ENCODE measurements at places on chromosomes 16 and 17.

- peak; percentile 19 for DNase-seq
Observed at GRCh38 chr17:67245694-67246402, 852 bp upstream of the HELZ start.

- DNase-seq = peak; percentile 45
Observed at GRCh38 chr17:60079401-60080243, 901 bp upstream of the HEATR6 start.

DNA sequence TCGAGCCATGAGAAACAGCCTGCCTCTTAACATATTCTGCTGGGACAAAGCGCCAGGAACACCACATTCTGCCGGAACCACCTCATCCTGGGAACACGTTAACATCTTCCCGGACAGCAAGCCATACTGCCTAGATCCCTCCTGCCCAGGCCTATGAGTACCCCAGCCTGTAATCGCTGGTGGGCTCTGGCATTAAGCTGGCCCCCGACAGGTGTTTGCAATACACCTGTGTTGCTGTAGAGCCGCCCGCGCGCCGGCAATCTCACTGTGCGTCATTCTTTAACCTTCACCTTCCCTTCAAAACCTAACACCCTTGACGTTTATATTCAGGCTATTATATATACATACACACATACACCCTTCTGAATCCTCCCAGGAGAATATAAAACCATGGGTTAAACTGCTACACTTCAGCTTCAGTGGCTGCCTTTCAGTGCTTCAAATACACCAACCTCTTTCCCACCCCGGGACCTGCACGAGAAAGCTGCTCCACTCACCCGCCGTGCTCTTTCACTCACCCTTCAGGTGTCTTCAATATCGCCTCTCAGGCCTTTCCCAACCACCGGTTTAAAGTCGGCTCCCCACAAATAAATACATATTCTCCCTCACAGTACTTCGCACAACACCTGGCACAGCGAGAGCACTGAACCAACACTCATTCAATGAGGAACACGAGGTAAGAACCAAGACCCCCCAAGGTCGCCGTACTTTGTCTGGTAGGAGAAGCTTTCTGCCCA lies 1.0 kb upstream of the ENDOV start:
- DNase-seq = no peak

DNA sequence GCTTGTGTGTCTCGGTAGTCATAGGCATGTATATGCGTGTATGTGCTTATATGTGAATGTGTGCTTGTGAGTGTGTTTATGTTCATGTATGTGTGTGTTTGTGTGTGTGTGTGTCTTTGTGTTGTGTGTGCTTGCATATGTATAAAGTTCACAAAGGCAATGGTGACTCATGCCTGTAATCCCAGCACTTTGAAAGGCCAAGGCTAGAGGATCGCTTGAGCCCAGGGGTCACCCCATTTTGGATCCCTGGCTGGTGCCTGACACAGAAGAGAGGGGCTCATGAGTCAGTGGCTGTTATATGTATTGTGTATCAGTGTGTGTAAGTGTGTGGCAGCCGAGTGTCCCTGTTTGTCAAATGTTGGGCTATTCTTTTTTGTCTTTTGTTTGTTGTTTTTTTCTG lies 69.3 kb downstream of the ABCC1 start:
- DNase-seq = no peak

- no peak for DNase-seq
Observed at GRCh38 chr16:779561-779960, 8.6 kb downstream of the RPUSD1 start.

DNA sequence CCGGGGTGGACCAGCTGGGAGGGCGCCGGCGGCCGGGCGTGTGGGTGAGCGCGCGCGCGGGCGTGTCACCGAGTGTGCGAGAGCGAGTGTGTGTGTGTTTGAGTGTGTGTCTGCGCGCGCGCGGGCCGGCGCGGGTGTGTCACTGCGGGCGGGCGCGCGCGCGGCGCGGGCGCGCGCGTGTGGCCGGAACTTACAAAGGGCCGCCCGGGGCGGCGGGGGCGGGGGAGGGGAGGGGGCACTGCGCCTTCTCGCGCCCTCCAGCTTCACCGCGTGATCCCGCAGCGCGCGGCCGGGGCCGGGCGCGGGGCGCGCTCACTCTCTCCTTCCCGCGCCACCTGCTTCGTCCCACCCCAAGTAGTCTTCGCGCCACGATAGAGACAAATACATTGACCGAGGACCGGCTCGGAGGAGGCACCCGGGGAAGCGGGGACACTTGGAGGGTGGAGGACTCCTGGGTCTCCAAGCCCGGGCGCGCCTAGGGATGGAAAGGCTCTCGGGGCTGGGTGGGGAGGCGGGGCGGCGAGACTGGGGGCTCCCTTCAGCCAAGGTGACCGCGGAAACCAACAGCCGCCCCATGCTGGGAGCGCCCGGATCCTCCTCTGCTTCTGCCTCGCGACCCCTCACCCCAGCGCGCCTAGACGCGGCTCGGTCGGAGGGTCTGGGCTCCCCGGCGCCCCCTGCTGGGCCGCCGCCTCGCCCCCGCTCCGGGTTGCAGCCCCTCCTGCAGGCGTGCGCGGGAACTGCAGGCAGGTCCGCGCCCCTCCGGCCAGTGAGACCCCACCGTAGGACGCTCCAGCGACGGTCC lies at the start of gene SRCIN1:
SRCIN1 (minus strand) TSS at position 112 of the 805 bp plus-strand sequence. CDS start 247 bp downstream, outside the sequence.
- DNase-seq = peak; percentile 25

DNA sequence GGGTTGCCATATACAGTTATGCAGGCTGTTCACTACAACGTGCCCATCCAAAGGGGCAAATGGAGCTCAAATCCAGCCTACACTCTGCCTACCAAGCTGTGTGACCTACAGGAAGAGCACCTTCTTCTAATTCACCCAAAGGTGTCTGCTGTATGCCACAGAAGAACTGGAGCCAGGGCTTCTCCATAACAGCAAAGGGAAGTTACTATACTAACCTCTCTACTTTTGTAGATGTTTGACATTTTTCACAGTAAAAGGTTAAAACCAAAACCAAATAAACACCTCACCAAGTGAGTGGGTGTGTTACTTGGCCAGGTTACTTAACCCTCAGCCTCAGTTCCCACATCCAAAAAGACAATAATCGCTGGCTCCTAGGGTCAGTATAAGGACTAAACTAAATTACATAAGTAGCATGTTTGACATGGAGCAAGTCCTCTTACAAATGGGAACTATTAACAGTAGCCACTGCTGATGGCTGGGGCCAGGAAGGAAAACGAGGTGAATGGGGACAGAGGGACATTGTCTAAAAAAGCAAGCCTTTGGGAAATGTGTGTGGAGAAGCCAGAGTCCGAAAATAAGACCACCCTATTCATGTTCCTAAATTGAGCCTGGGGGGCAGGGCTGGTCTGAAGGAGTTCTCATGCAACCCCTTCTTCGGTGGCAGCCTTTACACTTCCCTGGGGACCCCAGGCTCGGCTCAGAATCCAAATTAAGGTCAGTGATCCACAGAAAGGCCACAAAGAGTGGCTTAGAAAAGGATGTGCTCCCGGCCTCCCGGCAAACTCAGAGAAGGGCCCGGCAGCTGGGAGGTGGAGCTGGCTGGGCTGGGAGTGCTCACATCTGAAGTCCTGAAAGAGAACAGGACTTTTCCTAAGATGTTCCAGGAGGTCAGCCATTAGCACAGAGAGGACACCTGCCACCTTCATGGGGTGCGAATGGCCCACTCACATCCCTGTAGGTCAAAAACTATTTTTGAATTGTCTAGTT lies 13.5 kb downstream of the CUEDC1 start:
- no peak for DNase-seq

- no peak for DNase-seq
Observed at GRCh38 chr17:27200476-27200875, 93.4 kb upstream of the WSB1 start.

DNA sequence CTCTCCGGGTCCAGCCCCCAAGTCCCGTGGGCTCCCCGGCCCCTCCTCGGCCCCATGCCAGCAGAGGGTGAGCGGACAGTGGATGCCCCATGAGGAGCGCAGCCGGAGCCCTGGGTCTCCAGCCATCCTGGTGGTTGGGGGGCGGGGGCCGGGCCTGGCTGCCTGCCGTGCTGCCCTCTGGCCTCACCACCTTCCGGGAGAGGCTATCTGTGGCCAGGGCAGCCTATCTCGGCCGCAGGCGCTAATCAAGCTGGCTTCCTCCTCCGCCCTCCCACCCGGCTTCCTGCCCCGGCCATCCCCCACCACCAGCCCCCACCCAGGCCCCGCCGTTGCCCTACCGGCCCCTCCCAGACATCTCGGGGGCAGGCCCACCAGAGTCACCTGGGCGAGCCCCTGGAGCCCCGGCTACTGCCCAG lies 46.8 kb downstream of the ZFPM1 start:
- no peak for DNase-seq

DNA sequence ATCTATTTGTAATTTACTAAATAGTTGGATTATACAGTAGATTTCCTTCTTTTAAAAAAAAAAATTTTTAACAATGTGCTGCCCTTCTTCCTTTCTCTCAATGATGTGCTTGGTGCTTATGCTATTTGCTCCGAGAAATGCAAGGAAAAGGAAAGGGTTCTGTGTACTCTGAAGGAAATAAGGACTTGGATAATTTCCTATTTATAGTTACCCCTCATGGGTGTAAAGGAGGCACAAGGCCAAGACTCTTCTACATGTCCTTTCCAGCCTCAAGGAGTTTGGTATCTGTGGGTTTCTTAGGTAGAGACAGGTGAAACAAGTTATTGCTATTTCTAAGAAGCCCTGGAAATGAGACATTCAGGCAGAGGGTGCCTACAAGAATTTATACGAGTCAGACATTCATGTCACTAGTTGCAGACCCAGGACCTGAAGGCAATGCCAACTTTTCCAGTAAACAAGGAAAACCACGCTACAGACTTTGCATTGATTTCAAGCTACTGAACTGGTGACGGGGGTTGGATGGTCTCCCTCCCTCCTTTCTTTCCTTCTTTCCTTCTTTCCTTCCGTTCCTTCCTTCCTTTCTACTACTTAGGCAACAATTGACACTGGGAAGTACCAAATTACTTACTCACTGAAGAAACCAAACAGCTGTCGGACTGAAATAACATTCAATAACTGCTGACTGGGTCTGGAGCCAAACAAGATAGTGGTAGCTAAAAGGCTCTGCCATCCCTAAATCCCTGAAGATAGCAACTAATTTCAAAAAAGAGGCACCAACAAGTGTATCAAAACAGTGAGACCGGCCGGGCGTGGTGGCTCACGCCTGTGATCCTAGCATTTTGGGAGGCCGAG lies 33.8 kb upstream of the GHDC start:
- DNase-seq = no peak

DNA sequence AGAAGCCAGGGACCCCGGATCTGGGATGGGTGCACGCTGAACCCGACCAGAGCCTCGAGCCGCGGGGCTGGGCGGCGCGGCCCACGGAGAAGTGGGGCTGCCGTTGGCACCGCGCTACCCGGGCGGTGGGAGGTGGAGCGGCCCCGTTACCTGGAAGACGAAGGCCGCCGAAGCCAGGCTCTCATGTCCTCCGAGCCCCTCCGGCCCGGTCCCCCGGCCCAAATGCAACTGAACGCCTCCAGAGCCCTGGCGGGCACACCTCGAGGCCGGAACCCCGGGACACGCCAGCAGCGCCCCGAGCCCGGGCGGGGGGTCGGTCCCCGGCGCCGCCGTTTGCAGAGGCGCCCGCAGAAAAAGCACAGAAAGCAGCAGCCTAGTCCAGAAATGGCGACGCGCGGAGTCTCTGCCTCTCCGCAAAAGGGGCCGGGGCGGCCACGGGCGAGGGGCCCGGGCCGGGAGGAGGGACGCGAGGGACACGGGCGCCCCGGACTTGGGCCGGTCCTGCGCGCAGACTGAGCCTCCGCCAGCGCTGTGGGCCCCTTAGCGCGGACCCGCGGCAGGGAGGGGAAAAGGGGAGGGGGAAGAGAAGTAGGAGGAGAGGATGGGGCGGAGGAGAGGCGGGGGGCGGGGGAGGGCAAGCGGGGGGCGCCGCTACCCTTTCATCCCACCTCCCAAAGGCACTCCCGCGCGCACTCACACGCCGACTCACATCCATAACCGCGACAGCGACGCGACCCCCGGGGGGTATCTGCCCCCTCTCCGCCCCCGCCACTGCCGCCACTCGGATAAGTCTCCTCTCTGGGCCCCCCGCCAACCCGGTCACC lies 1.4 kb downstream of the AXIN2 start:
- peak; percentile 35 for DNase-seq

DNA sequence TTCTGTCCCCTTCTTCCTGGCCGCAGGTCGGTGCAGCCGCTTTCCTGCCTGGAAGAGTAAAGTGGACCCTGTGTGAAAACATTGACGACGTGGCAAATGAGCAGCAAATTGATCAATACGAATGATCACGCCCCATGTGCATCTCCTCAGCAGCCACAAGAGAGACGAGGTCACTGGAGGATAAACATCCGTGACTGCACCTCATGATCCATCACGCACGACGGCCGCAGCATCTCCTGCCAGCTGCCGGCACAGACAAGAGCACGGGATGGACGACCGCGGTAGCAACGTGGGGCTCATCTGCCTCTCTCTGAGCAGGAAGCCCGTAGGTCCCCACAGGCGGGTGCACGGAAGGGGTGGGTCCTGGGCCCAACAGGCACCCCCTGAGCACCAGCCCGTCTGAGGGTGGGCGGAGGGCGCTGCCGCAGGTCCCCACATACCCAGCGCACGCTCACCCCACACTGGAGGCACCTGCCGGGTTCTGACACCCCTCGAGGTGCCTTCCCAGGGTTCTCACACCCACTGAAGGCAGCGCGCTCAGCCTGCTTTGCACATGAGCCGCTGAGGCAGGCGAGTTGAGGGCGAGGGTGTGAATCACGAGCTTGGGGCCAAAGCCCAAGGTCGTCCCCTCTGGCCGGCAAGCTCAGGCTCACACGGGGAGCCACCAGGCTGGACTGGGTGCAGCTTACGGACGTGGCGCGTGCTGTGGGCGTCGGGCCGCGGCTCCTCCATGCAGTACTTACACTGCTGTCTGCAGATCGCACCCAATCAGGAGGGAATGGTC lies 12.3 kb upstream of the CDH15 start:
- no peak for DNase-seq

GRCh38 chr17:59637611-59638310 lies 18.1 kb downstream of the CLTC start:
- no peak for DNase-seq

GRCh38 chr16:50640391-50640790 lies 40.7 kb downstream of the SNX20 start:
- DNase-seq = no peak

DNA sequence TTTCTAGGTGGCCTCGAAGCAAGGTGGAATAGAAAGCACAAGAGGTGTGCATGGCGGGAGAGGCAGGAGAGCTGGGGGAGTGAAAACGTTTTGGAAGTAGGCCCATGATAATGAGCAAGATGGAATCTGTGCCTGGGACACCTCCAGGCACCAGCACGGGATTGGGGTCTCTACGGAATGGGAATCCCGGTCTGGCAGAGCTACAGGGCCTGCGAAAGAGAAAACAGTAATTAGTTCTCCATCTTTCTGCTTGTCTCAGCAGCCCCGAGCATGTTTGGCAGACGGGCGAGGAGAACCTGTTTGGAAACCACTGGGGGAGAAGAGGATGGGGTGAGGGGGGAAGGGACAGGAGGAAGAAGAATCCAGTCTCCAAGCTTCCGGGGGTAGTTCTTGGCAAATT lies 258.7 kb downstream of the SOX9 start:
- no peak for DNase-seq

GRCh38 chr17:73290399-73291259 lies 21.2 kb downstream of the CDC42EP4 start:
- no peak for DNase-seq

Data from fibroblast of skin of scalp (primary cell).